ELR (cell line): ENCODE measurements at places on chromosomes 2 and 18.

DNA sequence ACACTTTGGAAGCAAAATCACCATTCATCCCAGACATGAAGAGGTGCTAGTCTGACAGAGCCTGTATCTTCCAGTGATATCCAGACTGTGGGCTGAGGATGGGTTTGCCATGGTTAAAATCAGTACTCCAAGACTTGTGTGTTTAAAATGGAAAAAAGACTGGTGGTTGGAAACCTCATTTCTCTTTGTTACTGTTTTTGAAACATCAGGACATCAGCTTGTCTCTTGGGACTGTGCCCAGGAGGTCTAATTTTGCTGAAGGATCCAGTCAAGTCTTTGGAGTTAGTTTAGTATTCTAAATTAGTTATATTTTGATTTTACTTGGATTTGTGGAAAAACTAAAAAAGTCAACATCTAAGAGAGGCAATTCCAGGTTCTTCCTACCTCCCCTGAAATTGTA lies 578.4 kb downstream of the PLCL1 start:
- DNase-seq = no peak

DNA sequence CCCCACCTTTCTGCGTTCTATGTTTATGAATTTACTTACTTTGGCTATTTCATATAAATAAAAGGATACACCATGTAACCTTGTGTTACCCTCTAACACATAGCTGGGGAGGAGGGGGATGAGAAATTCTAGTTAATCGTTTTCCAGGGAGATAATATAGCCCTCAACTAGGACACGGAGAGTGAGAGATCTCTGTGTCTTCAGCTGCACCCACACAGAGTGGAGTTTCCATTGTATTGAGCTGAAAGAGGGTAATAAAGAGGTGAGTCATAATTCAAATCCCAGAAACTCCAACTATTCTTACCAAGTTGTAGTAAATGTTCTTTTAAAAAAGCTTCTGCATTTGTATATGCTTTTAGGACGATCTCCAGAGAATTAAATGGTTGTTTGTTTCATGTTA lies 110.1 kb upstream of the SULT1C3 start:
- no peak for DNase-seq

DNA sequence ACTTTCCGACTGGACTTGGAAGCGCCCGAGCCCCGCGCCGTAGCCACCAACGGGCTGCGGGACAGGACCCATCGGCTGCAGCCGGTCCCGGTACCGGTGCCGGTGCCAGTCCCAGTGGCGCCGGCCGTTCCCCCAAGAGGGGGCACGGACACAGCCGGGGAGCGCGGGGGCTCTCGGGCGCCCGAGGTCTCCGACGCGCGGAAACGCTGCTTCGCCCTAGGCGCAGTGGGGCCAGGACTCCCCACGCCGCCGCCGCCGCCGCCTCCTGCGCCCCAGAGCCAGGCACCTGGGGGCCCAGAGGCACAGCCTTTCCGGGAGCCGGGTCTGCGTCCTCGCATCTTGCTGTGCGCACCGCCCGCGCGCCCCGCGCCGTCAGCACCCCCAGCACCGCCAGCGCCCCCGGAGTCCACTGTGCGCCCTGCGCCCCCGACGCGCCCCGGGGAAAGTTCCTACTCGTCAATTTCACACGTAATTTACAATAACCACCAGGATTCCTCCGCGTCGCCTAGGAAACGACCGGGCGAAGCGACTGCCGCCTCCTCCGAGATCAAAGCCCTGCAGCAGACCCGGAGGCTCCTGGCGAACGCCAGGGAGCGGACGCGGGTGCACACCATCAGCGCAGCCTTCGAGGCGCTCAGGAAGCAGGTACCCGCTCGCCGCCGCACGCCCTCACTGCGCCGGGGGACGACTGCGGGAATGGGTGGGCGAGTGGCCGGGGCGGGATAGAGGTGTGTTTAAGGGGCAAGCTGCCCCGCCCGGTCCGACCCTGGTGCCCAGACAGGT lies 713 bp downstream of the ATOH8 start:
- peak; percentile 74 for DNase-seq

GRCh38 chr18:41630232-41630886 lies 324.7 kb upstream of the PIK3C3 start:
- DNase-seq = no peak

DNA sequence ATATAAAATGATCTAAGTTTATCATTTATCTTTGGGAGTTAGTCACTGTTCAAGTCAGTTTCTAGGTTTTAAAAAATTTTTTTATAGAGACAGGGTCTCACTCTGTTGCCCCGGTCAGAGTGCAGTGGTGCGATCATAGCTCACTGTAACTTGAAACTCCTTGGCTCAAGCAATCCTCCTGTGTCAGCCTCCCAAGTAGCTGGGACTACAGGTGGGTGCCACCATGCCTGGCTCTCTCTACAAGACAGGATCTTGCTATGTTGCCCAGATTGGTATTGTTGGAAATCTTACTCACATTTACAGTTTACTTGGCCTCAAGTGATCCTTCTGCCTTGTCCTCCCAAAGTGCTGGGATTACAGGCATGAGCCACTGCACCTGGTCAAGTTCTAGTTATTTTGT lies 74.5 kb downstream of the MIB1 start:
- no peak for DNase-seq

GRCh38 chr2:242054406-242054805 lies 184.9 kb downstream of the RTP5 start:
- no peak for DNase-seq

- DNase-seq = peak; percentile 15
Observed at GRCh38 chr2:60385648-60386047, 167.8 kb downstream of the BCL11A start.

DNA sequence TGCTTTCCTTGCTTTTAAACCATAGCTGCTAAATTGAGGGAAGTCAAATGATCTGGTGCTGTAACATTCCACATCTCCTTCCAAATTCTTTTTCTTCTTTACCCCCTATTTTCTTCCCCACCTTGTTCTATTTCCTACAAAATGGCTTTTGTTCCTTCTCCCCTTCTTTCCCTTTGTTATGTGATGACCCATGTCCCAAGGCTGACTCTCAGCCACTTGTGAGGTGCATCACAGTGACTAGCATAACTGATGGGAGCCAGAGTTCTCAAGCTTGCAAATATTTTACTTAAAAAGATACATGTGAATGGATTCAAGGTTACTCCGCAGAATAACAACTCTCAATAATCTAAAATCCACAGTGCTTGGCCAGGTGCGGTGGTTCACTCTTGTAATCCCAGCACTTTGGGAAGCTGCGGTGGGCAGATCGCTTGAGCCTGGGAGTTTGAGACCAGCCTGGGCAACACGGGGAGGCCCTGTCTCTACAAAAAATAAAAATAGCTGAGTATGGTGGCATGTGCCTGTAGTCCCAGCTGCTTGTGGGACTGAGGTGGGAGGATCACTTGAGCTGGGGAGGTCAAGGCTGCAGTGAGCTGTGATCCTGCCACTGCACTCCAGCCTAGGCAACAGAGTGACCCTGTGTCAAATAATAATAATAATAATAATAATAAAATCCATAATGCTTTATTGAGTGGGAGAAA lies 100.1 kb upstream of the CERS6 start:
- no peak for DNase-seq

DNA sequence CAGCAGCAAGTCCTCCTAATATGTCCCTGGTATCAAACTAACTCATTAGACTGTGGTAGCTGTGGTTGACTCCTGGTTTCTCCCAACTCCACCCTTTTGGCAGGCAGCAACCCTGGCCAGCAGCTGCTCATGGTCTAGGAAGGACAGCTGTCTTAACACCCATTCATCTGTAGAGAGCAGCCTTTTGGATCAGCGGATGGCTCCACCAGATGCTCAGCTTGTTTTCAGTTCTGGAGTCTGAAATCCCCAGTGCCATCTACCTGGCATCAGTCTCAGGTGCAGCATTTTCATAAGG lies 100.5 kb downstream of the SPOPL start:
- no peak for DNase-seq

DNA sequence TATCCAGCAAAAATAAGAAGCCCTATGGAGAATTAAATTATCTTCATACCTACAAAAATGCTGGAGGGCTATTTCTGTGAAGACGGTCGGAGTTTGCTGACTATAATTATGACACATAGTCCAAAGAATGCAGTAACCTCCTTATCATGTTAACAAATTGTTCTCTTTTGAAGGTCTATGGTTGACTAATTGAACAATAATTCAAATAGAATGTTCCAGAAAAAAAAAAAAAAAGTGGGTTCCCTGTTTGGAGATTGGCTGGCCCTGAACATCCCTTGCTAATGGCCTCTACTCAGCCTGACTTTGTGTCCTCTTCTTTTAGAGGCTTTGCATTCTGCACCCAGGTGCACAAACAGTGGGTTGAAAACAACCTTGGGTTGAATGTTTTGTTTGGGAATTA lies 82.8 kb upstream of the CCBE1 start:
- peak; percentile 97 for DNase-seq

DNA sequence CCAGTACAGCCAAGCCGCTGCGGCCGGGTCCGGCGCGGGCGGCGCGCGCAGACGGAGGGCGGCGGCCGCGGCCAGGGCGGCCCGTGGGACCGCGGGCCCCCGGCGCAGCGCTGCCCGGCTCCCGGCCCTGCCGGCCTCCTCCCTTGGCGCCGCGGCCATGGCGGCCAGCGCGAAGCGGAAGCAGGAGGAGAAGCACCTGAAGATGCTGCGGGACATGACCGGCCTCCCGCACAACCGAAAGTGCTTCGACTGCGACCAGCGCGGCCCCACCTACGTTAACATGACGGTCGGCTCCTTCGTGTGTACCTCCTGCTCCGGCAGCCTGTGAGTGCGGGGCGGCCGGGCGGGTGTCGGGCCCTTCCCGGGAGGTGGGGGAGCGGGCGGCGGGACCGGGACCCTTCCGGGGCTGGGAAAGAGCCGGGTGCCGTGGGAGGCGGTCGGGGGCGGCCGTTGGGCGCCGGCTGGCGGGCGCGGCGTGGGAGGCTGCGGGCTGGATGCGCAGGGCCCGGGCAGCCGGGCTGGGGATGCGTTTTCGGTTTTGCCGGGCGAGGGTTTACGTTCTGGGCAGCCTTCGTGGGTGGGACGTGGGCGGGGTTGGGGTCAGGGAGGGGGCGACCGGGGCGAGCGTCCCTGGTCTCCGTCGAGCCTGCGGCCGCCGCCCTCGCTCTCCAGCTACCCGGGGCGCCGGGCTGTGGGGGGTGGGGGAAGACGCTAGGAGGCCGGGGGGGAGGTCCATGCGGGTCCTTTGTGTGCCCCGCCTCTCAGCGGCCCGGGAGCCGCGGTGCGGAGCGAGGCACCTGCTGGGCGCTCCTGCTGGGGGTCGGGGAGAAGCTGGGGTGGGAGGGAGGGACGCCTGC lies 537 bp downstream of the AGFG1 start:
- peak; percentile 59 for DNase-seq

DNA sequence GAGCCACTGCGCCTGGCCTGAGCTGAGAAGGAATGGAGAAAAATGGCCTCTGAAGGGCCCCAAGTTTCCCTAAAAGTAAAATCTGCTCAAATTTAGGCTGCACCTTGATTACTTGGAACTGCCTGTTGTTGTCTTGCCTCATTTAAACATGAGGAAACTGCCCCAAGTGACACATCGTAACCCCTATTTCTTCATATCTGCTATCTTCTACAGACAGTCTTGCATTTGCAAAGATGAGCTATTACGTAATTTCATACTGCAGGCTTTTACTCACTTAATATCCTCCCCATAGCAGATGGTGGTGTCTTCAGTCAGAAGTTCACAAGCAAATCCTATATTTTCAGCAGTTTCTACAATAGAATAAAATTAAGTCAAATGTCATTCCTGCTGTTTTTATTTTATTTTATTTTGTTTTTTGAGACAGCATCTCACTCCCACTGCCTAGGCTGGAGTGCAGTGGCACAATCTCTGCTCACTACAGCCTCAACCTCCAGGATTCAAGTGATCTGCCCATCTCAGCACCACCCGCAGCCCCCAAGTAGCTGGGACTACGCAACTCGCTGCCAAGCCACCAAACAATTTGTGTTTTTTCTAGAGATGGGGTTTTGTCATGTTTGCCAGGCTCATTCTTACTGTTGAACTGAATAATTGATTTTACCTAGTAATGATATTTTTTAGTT lies 45.3 kb upstream of the NARS1 start:
- DNase-seq = no peak

GRCh38 chr2:28603821-28604220 lies 108.0 kb downstream of the PLB1 start:
- no peak for DNase-seq

GRCh38 chr2:62539606-62540407 lies 33.8 kb upstream of the TMEM17 start:
- no peak for DNase-seq

- DNase-seq = peak; percentile 17
Observed at GRCh38 chr2:127228102-127228501, 8.0 kb upstream of the CYP27C1 start.

- DNase-seq = no peak
Observed at GRCh38 chr2:68784915-68785314, 50.3 kb downstream of the ARHGAP25 start.

DNA sequence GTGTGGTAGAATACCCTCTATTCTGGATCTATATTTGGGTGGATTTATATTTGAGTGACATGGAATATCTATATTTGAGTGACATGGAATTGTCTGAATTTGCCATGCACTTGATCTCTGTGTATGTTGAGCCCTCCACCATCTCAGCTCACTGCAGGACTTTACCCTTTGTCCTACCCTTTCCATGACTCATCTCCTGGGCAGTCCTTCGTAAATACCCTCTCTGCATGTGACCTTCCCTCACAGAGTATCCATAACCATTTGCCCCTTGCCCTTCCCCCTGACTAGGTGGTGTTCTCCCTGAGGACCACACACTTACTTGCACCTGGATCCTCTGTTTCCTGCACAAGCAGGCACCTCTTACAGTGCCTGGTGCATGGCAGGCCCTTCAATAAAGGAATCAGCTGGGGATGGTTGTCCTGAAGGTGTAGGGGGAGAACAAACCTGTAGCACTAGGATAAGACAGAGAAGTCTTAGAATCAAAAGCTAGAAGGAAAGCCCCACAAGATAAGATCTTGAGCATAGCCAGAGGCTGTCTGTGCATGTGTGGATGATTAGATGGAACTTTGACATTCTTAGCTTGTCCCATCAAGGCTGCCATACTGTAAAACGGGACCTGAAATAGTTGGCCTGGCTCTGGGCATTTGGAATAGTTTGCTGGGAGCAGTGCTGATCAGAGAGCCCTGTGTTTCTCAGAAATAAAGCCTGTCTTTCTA lies 230.4 kb downstream of the FHOD3 start:
- DNase-seq = no peak

- no peak for DNase-seq
Observed at GRCh38 chr2:154974041-154974440, 275.5 kb downstream of the KCNJ3 start.

DNA sequence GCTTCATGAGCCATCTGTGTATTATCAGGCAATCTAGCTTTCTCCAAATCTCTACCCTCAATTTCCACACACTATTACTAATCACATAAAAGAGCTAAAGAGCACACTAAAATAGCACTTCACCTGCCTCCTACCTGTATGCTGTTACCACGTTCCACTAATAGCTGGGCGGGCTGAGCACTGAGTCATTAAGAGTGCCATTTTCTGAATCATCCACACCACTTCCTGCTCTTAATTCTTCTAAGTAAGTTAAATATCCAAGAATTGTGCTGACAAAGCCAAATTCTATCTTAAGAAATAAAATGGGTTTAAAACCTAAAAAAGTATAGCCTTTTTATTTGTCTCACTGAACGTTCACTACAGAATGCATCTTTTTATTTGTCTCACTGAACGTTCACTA lies 35.7 kb downstream of the NOL10 start:
- peak; percentile 72 for DNase-seq

GRCh38 chr2:152222975-152223637 lies 47.5 kb upstream of the STAM2 start:
- peak; percentile 49 for DNase-seq
